RWPE1 (cell line): ENCODE measurements at places on chromosomes 13 and 19.

- DNase-seq: no peak
Measured at GRCh38 chr19:5587071-5587455, 19.3 kb upstream of the TINCR start.

DNA sequence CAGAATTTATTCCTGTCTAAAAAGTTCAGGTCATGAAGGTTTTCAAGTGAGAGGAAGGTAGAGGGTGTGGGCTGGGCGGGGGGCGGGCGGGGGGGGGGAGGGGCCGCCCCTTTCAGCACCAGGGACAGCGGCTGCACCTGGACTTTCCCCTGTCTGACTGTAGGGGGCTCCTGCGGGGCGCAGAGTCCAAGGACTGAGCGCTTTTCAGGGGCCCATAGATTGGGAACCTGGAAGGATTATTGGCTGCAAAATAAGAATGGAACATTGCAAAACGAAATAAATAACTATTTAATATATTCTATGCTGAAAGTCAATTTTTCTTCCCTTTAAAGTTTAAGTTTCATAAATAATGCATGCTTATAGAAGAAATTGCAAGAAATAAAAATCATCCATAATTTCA lies 8.9 kb upstream of the CYP4F3 start:
- DNase-seq: peak; percentile 63

- peak; percentile 65 for DNase-seq
Measured at GRCh38 chr19:3284759-3285646, 60.5 kb downstream of the CELF5 start.

DNA sequence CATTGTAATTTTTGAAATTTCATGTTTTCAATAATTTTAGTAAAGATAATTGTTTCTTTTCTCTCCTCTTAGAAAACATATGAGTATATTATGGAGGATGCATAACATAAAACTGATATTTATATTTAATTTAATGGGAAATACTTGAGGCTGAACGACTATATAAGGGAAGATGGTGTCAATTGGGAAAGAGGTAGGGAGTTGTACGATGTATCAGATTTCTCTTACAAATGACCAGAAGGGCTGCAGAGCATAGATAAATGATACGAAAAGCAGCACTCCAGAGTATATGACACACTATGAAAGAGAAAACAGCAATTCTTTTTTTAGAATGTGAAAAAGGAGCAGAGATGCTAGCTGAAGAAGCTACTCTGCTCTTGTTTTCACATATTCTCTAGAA lies 1308.0 kb upstream of the MIR17HG start:
- no peak for DNase-seq

DNA sequence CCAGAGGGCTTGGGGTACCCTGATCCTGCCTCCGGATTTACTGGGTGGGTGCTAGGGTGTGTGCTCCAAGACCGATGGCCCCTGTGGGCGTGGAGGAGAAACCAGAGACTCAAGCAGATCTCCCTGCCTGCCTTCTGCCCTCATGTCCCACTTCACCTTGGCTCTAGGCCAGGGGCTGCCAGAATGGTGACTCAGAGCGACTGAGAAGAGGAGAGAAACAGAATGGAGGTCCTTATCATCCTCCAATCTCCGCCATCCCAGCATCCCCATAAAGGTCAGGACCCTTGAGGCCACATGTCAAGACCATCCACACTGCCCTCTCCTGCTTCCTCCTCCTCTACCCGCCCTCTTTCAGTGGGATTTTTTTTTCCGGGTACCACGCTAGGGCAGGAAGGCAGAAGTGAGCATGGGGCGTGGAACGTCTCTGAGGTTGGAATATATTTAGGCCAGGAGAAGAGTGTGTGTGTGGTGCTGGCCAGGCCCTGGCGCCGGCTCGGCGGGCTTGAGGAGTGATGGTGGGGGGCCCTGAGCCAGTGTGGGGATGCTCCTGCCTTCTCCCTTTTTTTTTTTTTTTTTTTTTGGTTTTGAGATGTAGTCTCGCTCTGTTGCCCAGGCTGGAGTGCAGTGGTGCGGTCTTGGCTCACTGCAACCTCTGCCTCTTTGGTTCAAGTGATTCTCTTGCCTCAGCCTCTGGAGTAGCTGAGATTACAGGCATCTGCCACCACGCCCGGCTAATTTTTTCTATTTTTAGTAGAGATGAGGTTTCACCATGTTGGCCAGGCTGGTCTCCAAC lies 22.3 kb downstream of the IER2 start:
- DNase-seq: peak; percentile 82

GRCh38 chr19:46650445-46650844 lies 10.5 kb downstream of the DACT3 start:
- no peak for DNase-seq

DNA sequence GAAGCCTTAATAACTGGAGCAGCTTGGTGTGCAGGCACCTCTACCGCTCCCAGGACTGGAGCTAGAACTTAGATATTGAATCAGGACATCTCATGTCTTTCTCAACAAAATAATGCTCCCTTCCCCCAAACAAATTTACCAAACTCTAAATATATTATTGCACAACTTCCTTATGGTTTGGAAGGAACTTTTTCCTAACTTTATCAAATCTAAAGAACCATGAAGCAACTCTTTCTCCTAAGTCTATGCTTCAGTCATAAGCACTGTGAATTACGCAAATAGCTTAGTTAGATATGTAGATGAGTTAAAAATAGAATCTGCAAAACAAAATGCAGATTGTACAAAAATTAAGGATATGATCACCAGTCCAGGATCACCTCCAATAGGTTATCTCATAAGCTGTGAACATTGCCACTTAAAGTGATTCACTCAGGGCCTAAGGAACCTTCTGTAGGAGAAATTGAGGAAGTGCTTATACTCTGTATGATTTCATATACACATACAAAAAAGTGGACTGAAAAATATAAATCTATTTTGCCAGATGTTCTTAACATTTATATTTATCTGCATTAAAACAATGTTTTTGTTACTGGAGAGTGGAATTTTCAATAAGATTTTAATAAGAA lies 20.4 kb upstream of the MAB21L1 start:
- DNase-seq: no peak

DNA sequence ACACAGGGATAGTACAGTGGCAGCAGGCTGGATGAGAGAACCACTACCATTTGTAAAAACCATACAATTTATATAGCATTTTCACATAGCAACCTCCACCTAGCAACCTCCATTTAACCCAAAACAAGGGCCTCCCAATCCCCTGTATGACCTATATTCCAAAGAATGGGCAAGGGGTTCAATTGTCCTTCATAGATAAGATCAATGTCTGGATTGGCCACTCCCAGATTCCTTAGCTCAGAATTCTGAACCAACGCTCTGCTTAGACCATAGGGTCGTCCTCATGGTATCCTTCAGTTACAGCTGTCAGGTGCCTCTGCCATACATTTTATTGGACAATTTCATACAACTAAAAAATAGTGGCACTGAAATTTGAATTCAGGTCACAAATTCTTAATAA lies 166.2 kb downstream of the KCTD12 start:
- no peak for DNase-seq

GRCh38 chr19:584240-585001 lies 5.3 kb upstream of the HCN2 start:
- DNase-seq: no peak

GRCh38 chr13:113145496-113145895 lies 13.0 kb upstream of the PROZ start:
- DNase-seq: no peak

- no peak for DNase-seq
Measured at GRCh38 chr13:48906200-48906599, 69.5 kb upstream of the FNDC3A start.

DNA sequence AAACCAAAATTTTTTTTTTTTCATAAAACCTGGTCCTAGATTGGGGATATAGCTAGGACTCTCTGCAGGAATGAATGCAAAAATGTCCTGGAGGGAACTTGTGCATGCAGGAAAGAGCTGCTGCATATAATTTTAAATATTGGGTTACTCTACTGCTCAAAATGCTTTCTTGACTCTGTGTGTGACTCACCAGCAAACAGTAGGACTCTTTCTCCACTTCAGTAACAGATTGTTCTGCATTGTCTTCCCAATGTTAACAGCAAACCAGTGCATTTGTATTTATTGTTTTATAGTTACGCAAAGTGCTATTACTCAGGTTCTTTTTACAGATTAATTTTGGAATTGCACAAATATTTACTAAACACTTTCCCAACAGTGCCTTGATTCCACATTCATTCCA lies 163.7 kb upstream of the KL start:
- no peak for DNase-seq

DNA sequence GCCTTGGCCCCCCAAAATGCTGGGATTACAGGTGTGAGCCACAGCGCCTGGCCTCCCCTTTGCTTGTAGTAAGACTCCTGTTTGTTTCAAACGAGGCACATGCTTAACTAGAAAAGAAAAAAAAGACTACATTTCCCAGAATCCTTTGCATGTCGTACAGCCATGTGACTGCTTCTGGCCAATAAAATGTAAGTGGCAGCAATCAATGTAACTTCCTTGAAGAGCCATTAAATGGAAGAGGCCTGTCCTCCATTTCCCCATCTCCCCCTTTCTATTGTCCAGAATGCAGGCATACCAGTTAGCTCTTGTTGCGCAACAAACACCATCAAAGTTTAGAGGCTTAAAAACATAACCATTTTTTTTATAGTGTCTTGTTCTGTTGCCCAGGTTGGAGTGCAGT lies 10.4 kb upstream of the GPR32 start:
- DNase-seq: peak; percentile 15

GRCh38 chr13:49567491-49567890 lies 17.9 kb downstream of the RCBTB1 start:
- DNase-seq: no peak

- DNase-seq: no peak
Measured at GRCh38 chr13:74316547-74316946, 182.3 kb upstream of the KLF12 start.

DNA sequence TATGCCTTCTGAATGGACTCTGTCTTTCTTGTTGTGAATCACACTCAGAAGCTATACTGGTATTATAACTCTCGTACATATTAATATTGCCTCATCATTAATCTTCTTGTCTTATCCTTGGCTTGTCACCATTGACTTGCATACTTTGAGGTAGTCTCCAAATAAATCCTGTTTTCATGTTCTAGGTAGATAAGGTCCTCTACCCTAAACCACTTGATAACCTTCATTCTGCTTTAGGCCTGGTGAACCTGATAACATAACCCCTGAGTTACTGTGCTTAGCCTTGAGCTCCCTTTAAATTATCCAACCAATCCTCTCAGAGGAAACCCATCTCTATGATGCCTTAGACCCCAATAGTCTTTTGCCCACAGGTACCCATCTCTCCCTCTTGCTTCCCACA lies 1162.3 kb downstream of the SLITRK1 start:
- no peak for DNase-seq

GRCh38 chr19:4775627-4776152 lies 15.8 kb upstream of the FEM1A start:
- DNase-seq: no peak

- no peak for DNase-seq
Measured at GRCh38 chr19:8208119-8208921, 850 bp upstream of the CERS4 start.

- no peak for DNase-seq
Measured at GRCh38 chr19:16609511-16610200, 18.3 kb downstream of the MED26 start.

DNA sequence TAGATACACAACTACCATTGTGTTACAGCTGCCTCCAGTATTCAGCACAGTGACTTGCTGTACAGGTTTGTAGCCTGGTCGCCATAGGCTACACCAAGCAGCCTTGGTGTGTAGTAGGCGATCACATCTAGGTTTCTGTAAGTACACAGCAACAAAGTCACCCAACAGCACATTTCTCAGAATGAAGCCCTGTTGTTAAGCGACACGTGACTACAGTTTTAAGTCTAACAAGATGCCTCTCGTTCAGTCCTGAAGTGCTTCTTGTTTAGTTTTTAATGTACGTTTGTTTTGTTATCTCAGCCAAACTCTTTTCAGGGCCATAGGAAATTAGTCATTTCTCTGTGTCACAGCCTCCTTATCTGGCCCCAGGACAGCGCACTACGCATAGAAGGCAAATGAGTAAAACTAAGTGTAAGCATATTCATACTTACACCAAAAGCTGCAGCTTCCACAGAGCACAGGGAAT lies 50.0 kb upstream of the GPR183 start:
- DNase-seq: no peak
